NCI-H69 (cell line): ENCODE measurements at places on chromosomes 3 and 15.

DNA sequence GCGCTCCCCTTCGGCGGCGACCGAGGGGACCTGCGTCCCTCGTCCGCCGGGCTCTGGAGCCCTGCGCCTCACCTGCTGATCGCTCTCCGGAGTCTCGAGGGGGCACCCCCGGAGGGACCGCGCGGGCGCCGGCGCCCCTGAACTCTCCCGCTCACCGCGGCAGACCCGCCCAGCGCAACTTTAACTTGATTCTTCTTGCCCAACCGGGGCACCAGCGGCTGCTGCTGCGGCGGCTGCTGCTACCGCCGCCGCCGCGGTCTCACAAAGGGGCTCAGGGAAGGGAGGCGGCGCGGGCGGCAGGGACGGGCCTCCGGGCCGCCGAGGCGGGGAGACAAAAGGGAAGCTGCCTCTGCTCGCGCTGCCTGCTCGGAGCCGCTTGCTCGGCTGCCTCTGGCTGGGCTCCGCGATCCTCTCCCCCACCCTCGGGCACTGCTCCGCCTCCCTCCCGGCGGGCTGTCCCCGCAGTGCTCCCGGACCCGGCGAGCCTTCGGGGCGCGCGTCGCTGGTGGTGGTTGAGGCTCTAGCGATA lies at the start of gene PPM1L:
Gene PPM1L (plus strand): TSS at position 456 of the 529 bp plus-strand sequence.
- peak; percentile 78 for DNase-seq

DNA sequence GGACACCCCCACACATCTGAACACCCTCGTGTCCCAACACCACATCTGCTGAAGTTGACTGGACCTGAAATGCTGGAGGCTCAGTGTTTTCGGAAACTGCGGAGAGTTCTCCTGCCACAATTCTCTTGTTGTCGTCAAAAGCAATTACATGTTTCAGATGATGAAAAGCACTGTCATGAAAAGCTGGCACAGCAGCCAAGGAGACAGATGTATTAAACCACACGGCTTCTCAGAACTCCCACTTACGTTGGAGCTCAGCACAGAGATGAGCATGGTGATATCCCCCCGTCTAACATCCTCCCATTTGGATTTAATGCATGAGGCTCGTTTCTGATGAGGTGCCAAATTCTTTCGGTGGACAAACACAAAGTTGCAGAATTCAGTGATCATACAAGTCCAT lies 180.1 kb downstream of the RORA start:
- DNase-seq, result no peak

DNA sequence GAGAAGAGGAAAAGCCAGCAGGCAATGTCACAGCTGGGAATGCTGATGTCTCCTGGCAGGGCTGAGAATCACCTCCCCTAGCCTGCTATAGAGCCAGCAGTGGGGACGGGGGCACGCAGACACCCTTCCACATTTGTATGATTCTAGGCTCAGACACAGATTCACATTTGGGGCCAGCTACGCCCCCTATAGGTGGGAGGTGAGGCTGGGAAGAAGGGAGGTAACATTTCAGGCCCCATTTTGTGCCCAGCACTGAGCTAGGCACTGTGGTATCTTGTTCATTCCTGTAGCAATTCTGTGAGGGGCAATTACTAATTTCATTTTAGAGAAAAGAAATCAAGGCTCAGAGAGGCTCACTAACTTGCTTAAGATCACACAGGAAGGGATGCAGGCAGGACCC lies 15.9 kb upstream of the ACAD9 start:
- DNase-seq, result peak; percentile 2

- peak; percentile 83 for DNase-seq
Observed at GRCh38 chr3:14876921-14877333, 58.2 kb downstream of the FGD5 start.

DNA sequence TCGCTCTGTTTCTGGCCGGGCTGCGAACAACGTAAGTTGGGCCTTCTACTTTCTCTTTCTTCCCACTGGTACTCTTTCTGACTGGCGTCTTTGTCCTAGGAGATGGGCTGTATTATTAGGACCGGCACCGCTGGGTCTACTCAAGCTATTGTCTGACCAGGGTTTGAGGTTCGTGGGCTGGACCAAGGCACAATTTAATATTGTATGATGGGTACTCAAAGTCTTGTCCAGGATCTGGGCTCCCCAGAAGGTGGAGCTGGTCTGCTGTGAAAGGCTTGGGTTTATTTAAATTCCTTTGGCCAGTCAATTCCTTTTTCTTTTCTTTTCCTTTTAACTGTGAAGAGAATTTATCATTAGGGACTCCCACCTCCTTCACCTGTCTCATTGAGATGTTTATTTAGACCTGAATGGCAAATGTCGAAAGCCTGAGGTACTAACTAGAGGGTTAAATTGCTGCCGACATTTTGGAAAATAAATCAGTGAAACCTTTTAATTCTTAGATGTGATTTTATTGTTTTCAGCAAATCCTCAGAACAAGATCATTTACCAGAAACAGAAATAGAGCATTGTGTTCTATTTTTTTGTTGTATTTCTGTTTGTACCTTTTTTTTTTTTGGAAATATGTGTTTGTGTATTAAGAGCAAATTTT lies 410 bp downstream of the LRRC49 start:
- DNase-seq, result peak; percentile 62

DNA sequence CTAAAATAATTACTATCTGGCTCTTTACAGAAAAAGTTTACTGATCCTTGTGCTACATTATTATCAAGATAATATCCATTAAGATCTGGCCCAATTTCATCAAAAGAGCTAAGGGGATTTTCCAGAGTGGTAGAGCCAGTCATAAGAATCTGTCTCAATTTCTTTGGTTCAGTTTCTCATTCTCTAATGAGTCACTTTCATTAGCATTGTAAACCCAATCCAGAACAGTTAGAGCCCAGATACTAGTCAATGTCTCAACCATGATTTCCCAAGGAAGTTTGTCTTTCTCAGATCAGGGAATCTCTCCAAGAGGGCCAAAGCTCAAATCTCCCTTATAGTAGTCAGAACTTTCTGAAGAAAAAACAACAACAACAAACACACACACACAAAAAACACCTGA lies 131.1 kb upstream of the PPP2R3A start:
- DNase-seq, result no peak

- peak; percentile 81 for DNase-seq
Observed at GRCh38 chr3:53744351-53744750, 101.9 kb downstream of the CHDH start.

DNA sequence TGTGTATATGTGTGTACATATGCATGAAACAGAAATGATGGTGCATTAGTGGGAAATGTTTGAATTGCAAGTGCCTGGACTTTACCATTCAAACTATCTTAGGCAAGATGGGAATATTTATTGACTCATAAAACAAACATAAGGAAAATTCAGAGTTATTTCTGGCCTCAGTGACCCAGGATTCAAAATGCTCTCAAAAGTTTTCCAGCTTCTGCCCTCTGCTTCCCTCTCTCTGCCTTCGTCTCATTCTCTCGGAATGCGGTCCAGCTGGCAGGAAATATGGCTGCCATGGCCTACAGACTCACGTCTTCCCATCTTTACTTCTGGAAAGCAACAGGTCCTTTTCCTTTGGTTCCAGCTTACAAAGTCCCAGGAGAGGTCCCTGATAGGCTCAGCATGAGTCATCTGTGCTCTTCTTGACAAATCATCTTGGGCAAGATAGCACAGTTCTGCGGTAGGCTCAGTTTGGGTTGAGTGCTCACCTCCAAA lies 8.7 kb upstream of the ZNF774 start:
- no peak for DNase-seq

DNA sequence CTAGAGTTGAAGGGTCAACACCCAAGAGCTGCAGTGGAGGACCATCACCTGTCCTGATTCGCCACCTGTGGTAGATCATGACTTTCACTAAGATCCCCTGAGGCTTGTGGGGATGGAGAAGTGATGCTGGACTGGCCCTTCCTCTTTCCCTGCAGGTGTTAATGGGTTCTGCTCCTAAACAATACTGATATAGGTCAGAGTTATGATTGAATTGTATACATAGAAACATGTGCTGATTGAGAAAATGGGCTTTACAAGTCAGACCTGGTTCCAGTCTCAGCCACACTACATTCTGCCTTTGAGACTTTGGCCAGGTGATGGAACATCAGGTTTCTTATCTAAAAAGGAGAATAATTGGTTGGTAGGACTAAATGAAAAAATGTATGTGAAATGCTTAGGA lies 418.9 kb upstream of the TPRG1 start:
- DNase-seq, result no peak

- no peak for DNase-seq
Observed at GRCh38 chr15:100311154-100311625, 30.6 kb downstream of the ADAMTS17 start.

DNA sequence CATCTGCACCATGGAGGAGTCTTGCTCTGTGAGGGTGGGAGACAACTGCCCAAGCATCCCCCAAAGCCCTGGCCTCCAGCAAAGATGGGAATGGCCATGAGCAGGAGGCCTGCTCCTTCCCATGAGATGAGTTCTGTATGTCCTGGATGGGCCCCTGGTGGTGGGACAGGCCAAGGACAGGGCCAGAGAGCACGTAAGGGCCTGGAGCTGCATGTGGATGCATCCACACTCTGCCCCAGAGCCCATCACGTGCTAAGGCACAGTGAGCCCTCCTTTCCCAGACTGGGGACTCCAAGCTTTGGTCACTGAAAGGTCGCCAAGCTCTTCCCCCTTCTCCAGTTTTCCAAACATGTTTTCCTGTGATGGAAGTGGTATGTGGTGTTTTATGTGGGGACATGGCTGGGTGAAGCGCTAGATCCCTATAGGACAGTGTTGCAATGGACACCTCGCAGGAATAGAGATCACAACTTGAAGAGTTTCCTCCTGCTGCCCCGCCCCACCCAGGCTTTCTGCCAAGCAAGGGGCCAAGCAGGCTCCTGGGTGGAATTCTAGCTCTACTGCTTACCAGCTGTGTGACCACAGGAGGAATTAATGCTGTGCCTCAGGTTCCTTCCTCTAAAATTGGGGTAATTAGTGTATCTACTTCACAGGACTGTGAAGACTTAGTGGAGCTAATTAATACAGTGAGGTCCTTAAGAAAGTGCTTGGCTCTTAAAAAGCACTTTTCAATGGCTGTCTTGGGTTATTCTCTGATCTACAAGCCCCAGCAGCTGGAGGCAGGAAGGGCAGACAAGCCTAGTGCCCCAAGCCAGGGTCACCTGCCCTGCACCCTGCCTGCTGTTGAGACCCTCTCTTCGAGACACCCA lies 106.4 kb upstream of the RPL32 start:
- DNase-seq, result peak; percentile 9

GRCh38 chr15:32904448-32904847 lies 186.6 kb downstream of the GREM1 start:
- DNase-seq, result no peak

DNA sequence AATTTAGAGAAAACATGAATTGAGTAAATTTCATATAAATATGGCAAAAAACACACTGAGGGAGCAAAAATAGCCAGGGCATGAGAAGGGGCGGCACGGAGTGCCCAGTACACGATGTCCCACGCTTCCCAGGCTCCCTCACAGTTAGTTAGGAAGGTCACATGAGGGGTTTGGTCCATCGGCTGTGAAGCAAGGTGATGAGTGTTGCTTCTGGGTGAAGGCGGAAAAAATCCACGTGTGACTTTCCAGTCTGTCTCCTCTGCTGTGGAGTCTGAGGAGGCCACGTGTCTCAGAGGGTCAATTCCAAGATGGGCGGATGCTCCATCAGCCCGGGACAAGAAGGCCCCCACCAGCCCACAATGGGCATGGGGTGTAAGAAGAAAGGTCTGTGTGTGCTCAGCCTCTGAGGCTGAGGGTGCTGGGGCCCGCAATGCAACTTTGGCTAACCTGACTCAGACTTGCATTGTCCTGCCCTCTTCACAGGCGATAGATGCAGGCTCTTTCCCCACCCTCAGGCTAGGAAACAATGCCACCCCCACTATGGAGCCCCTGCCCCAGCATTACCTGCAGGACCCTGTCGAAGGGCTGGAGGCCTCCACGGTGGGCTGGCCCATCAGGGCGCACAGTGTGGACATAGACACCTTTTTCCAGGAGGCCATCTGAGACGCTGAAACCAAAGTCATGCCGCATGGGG lies 45.7 kb downstream of the GRIP2 start:
- no peak for DNase-seq

- no peak for DNase-seq
Observed at GRCh38 chr3:133758964-133759739, 13.0 kb downstream of the TF start.
